ENCODE measurements at places on chromosomes 4 and X.

GRCh38 chr4:174318829-174319764 is 35.4 kb downstream of the CEP44 start:
- DNase-seq: peak; percentile 3

GRCh38 chr4:113316879-113317278 is 267.4 kb downstream of the ANK2 start:
- DNase-seq: no peak

DNA sequence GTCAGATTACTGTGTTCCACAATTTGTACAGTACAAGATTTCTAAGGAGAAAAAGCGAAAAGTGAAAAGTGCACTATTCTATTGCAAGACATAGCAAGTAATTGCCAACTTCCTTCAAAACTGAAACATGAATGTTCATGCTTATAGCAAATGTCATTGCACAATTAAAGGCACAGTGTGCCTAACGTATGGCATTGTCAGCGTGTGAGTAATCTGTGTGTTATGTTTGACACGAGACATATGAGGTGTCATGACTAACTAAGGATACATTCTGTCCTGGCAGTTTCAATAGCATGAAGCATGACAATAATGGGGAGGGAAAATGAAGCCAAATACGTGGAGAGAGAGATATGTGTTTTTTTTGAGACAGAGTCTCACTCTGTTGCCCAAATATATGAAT is 33.6 kb upstream of the TBC1D9 start:
- DNase-seq: no peak

DNA sequence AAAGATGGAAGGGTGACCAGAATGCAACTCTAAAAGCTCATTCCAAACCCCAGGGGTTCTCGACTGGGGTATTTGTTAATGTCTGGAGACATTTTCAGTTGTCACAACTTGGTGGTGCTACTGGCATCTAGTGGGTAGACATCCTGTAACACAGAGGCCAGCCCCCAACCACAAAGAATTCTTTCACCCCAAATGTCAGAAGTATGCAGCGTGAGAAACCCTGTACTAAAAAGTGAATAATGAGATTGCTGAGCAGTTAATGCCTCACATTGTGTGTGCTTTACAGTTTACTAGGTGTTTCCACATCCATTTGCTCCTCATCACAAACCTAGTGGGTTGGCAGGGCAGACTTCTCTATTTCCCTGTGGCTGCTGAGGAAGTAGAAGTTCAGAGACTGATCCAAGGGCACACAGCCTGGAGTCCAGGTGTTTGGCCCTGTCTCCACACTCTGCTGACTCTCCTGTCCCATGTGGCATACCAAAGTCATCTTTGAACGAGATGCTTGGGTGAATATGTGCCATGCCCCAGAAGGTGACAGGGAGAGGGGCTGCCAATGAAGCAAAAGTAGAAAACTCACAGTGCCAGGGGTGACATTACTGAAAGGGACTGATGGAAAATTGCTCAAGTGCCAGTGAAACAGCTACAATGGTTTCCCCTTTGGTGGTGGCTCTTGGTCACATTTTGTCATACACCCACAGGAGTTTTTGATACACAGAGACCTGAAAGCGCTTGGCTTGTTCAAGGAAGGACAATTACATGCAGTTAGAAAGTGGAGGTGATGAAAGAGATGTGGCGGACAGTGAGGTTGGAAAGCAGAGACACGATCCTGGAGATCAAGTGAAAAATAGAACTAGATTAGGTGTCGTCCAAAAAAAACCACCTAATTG is 10.1 kb upstream of the TMEM154 start:
- no peak for DNase-seq

DNA sequence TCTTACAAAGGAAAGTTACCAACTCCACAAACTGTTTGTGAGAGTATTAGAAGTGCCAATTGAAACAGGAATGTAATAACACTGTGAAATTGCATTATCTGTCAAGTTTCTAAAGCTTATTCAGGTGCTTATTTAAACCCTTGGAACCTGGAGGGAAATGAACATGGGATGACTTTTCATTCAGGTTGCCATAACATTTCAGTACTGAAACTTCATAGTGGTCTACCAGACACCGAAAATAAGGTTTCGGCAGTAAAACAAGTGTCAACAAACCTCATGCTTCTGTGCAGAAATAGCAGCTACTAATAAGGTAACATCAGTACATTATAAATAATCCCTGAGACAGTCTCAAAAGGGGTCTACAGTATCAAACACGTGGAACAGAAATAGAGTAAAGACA is 890.7 kb upstream of the INTU start:
- DNase-seq: no peak

DNA sequence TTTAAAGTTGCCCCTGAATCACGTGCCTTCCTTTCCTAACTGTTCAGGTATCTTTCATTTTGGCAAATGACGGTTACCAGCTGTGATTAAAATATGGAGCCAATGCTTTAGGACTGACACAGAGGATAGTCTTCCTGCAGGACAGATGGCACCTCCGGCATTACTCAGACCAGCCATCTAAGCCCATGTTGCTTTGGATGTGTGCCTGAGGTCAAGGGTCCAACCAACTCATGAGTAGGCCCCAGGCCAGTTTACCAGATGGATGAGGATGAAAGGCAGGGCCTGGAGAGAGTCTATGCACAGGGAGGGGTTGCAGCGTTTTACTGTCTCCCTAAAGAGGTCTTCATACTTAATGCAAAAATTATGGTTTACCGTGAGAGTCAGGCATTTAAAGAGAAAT is 174.0 kb upstream of the GATB start:
- no peak for DNase-seq

DNA sequence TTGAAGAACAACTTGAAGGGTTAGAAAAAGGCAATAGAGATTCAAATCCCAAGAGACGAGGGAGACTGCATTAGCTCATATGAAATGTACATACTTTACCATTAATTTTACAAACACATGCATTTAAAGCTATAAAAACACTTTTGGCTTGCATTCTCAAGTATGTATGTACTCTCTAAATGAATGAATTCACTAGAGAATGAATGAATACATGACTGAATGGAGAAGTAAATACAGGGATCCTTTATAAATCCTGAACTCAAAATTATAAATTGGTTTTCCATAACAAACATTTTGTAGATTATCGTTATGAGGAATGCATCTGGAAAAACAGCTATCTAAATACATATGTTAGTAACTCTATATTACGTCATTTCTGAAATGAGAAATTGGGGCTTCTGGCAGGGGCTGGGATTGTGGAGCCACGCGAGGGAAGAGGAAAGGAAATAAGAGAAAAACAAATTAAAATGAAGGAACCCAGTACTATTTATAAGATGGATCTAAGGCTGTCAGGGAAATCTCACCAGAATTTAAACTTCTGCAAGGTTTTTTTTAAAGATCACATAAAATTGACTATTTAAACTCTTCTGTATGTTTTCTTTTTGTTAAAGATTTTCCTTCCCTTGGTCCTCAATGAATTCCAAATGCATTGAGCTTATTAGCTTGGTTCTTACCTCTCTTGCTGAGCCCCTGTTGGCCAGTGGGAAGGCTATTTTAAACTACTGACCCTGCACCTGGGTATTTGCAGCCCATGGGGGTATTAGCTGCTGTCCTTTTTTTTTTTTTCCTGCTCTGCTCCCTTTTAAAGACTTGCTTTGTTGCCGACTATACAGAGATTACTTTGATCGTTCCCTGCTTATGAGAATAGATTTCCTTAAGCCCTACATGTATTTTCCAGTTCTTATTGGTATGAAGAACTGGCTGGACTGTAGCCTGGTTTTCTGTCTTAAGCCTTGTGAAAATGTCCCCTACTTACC is 207.8 kb downstream of the ADGRL3 start:
- DNase-seq: no peak

- no peak for DNase-seq
Measured at GRCh38 chrX:22389556-22390179, 117.0 kb downstream of the CBLL2 start.

- no peak for DNase-seq
Measured at GRCh38 chrX:150436195-150436594, 73.1 kb downstream of the MAMLD1 start.

GRCh38 chr4:174314770-174315169 is 31.1 kb downstream of the CEP44 start:
- DNase-seq: no peak

- DNase-seq: no peak
Measured at GRCh38 chrX:1052021-1052420, 160.4 kb downstream of the CRLF2 start.

GRCh38 chr4:181676546-181676945 is 566.7 kb upstream of the TENM3 start:
- no peak for DNase-seq

DNA sequence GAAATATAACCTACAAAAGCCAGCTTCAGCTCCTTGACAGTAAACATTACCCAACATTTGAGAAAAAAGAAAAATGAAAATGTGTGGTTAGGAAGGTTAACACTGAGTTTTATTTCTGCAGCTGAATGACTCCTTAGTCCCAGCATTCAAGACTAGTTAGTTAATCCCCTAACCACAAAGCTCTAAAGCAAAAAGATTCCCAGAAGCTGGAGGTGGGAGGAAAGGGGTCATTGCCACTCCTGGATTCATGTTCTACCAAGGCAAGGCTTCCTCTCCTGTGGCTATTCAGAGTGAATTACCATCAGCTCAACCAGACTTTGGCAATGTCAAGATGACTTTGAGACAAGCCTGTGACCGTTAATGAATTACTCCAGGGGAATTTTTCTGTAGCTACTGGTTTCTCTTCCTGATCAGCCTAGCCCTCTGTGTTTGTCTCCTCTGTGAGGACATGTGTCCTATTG is 63.6 kb downstream of the HADH start:
- DNase-seq: no peak

GRCh38 chrX:119573840-119574393 is 446 bp upstream of the UBE2A start:
- DNase-seq: no peak

- no peak for DNase-seq
Measured at GRCh38 chr4:163566257-163566796, 71.8 kb downstream of the TMA16 start.

- DNase-seq: no peak
Measured at GRCh38 chr4:185395238-185395955, at the start of gene LRP2BP. TSS of gene LRP2BP (minus strand) at chr4:185395924. CDS start at chr4:185378186, 17,738 bp downstream.

DNA sequence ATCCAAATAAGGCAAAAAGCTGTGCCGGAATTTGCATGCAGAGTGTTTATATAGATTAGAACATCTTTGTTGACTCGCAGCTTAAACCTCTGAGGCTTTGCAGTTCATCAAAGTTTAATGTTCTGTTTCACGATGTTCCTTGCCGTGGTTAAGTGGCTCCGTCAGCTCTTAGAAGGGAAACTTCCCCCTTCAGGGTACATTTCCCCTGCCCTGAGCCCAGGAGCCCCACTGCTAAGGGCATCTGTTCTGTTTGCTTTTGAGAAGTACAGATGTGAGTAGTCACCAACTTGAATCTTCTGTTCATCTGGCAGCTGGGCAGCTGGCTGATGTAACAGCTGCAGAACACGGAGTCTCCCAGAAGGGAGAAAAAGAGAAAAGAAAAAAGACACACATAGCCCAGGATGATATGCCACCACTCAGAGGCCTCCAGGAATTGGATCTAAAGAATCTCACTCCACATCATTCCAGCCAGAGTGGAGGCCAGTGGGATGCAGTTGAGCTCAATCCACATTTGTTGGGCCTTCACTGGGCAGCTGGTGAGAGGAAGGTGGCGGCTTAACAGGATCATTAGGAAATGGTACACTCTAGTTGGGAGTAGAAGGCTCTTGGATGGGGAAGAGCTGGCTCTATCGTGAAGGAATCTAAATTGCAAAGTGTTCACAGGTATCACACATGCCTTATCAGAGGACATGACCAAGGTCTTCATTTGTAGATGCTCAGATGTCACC is 178.7 kb upstream of the RBPJ start:
- peak; percentile 5 for DNase-seq

GRCh38 chr4:86704601-86705000 is 110.5 kb downstream of the PTPN13 start:
- no peak for DNase-seq

DNA sequence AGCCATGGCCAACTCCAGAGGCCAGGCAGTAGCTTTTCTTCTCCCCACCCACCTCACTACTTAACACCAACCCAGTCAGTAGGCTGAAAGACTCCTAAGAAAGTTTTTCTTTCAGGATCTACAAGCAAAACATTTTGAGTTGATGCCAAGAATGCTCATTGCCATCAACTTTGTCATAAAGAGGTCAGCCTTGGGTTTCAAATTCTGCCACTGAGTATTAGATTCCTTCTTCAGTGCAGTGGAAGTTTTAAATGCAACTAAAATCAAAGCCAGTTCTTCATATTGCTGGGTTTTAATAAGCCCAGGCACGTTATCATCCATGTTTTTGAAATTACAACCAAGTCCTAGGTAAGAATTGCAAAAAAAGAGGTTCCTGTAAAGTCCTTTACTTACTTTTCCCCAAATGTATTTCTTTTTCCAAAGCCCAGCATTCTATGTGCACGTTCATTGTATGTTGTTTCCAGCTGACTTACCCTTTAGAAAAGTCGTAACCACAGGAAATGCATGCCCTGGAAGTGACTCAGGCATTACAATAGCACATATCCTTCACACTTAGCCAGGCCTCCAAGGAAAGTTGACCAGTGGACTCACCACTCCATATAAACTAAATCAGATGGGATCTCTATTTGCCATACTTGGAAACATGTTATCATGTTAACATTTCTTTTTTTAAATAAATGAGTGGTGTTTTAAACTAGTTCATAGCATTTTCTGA is 229.9 kb downstream of the SOX3 start:
- DNase-seq: no peak

DNA sequence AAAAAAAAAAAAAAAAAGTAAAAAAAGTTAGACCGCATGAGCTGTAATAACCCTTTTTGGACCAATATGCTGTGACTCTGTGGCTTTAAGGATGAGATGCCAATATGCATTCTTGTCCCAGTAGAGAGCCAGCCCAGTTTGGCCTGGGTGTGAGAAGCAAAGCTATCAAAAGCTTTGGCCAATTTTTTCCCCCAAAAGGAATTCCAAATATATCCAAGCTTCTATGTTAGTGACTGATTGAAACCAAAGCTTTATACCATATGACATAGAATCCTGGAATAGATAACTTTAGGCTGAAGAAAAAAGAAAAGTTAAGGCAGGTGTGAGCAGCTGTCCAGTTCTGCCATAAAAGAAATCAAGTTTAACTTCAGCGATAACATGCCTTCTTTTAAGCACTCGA is 30.5 kb upstream of the RBPJ start:
- no peak for DNase-seq

GRCh38 chr4:102543030-102543928 is 42.1 kb downstream of the NFKB1 start:
- no peak for DNase-seq

GRCh38 chrX:120446498-120446897 is 22.6 kb downstream of the LAMP2 start:
- no peak for DNase-seq

- no peak for DNase-seq
Measured at GRCh38 chr4:83381173-83381572, 46.5 kb upstream of the HPSE start.

GRCh38 chr4:101292901-101293300 is 54.4 kb downstream of the PPP3CA start:
- no peak for DNase-seq

- DNase-seq: no peak
Measured at GRCh38 chr4:34417160-34417559, 1827.2 kb downstream of the ARAP2 start.

Measured in GDM1 (cell line).